Karpas-422 (cell line): ENCODE measurements at places on chromosomes 1 and 21. TPM values are rescaled to one million over a fixed set of nuclear protein-coding genes. Genes with fewer than 3 reads are reported as not detected.

Gene CD84
- 14.4 and 29.4 TPM in 2 replicates for total RNA-seq

GRCh38 chr1:246001837-246002230 is 505.2 kb downstream of the SMYD3 start:
- DNase-seq = no peak
- no peaks in the 10 kb centered on the region for H3K27me3 ChIP-seq
- no peak overlapping the region for H3K4me3 ChIP-seq

Gene MAN1C1
- not detected in 2 replicates for total RNA-seq

Gene NEGR1
- not detected in 2 replicates for total RNA-seq

DNA sequence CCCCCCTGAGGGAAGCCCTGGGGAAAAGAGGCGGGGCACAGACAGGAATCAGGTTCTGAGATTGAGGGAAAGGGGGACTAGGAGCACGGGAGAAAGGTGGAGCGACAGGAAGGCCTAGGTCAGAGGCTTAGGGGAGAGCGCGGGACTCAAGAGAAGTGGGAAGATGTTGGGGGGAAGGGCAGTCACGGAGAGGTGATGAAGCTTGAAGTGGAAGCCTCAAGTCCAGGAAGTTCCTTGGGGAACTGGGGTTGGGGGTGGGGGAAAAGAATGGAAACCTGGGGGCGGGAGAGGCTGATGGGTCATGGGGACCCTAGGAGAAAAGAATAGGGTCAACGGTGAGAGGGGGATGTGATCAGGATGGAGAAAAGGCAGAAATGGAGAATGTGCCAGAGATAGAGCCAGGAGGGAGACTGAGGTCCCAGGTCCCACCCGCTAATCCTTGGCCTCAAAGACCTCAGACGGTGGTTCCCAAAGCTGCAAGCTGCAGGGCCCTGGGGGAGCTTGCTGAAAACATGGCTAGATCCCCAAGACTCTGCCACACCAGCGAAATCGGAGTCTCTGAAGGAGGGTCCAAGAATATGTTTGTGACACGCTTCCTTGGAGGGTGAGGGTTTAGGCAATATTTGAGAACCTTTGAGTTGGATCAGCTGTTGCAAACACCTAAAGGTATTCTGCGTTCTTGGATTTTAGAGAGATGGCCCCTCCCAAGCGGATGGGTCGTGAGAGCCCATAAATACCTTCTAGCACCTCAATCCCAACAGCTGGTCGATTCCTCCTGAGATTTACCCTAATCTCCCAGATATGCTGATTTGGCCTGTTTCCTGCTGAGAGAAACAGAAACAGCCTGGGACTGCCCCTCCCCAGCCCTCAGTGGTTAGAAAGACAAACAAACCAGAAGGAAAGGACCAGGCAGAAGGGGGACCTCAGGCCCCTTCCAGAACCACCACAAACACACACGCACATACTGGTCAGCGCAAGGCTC is 3.6 kb downstream of the C1orf232 start:
- no peaks in the 10 kb centered on the region for H3K27me3 ChIP-seq
- DNase-seq = no peak
- H3K27ac ChIP-seq = no peak overlapping the region

Gene KLHDC7A
- not detected in 2 replicates for total RNA-seq

Gene REG4
- not detected in 2 replicates for total RNA-seq

DNA sequence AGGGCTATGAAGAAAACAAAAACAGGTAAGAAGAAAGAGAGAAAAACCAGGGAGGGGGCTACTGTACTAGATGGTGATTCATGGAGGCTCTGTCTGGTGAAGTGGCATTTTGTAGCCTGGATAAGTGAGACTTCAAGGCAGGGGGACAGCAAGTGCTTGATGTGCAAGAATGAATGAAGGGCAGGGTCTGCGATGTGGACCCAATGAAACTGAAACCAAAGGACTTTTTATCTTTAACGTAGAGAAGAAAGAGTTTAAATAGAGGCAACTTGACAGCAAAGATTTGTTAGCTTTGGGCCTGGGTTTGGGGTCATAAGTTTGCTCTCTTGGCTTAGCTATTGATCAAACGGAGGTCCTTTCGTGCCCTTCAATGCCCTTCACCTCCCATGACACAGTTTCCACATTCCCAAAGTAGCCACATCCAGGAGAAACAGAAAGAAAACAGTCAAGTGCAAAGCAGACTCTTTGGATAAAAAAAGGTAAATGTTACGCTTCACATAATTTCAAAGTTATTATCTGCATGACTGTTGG is 291.0 kb downstream of the GRIK1 start:
- no peaks in the 10 kb centered on the region for H3K36me3 ChIP-seq
- no peaks in the 10 kb centered on the region for H3K4me1 ChIP-seq
- no peak overlapping the region for H3K27ac ChIP-seq
- no peak for DNase-seq
- no peak overlapping the region for H3K4me3 ChIP-seq

DNA sequence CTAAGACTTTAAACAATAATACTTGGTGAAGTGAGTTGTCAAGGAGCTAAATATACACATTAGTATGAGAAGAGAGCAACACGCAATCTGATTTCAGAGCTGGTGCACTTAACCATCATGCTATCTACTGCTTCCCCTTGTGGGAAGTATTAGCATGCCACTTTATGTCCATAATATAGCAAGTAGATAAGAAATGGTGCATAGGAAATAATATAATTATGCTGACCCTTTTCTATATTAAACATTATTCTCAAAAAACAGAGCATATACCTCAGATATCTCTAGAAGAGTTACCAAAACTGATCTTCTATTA is 63.4 kb downstream of the MAGI3 start:
- H3K4me1 ChIP-seq = no peaks in the 10 kb centered on the region
- H3K27me3 ChIP-seq = no peaks in the 10 kb centered on the region
- no peak for DNase-seq
- no peak overlapping the region for H3K27ac ChIP-seq
- no peak overlapping the region for H3K4me3 ChIP-seq

Gene LRRIQ3
- total RNA-seq = 0.67 and 0.90 TPM in 2 replicates

GRCh38 chr1:70169018-70169839 is 36.1 kb downstream of the LRRC40 start:
- peaks cover 12% of the 10 kb centered on the region for H3K4me1 ChIP-seq
- no peaks in the 10 kb centered on the region for H3K27me3 ChIP-seq
- peaks cover 8% of the 10 kb centered on the region; the same call in 1 of the 2 replicates for H3K36me3 ChIP-seq
- H3K4me3 ChIP-seq = no peak overlapping the region

Gene DYRK3
- 0.93 and 2.4 TPM in 2 replicates for total RNA-seq

GRCh38 chr1:91877574-91878208 is 8.3 kb downstream of the TGFBR3 start:
- H3K27me3 ChIP-seq = no peaks in the 10 kb centered on the region
- no peaks in the 10 kb centered on the region for H3K36me3 ChIP-seq
- no peak overlapping the region for H3K4me3 ChIP-seq
- H3K4me1 ChIP-seq = no peaks in the 10 kb centered on the region
- no peak overlapping the region for H3K27ac ChIP-seq

Gene CD53
- 101 and 154 TPM in 2 replicates for total RNA-seq
